ENCODE measurements at places on chromosomes 5 and 9. TPM values are rescaled to one million over a fixed set of nuclear protein-coding genes. Genes with fewer than 3 reads are reported as not detected.

DNA sequence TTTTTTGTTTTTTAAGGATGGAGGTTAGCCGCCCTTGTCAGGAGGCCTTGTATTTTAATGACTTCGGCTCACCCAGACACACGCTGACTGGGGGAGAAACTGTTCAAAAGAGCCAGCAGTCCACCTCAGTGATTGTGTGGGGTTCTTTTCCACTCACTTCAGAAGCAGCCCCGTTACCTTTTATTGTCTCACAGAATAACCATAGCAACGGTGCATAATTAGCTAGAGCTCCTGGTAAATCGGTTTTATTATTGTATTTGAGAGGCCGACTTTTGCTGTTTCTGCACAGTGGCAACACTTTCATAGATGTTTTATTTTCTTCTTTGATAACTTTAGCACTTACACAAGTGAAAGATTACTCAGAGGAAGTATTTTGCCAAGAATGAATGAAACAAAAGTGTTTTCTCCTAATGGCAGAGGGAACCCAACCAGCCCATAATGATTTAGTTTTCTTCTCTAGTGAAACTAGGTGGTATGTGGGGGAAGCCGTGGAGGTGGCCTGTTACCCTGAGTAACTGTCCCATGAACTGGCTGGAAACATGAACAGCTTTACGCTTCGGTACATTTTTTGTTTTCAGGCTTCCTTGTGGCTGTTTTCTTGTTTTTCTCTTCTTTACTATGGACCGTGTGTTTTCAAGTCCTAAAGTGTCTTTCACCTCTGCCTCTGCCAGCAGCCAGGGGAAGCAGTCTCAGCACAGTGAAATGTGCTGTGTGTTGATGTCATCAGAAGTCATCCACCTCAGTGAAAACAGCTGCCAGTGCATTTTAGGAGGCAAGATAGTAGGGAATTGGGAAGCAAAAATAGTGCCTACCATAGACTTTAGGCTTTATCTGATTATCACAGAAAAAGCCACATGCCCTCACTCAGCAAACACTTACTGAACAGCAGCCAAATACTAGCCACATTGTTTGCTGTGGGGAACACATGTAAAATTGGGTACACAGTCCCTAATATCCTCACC, 414.7 kb downstream of the KDM4C start:
- DNase-seq: no peak
- no peaks in the 10 kb centered on the region for H3K4me1 ChIP-seq
- peaks cover 2% of the 10 kb centered on the region for H3K36me3 ChIP-seq
- H3K27me3 ChIP-seq: no peaks in the 10 kb centered on the region
- no peak overlapping the region for H3K4me3 ChIP-seq
- no peak overlapping the region for H3K27ac ChIP-seq

DNA sequence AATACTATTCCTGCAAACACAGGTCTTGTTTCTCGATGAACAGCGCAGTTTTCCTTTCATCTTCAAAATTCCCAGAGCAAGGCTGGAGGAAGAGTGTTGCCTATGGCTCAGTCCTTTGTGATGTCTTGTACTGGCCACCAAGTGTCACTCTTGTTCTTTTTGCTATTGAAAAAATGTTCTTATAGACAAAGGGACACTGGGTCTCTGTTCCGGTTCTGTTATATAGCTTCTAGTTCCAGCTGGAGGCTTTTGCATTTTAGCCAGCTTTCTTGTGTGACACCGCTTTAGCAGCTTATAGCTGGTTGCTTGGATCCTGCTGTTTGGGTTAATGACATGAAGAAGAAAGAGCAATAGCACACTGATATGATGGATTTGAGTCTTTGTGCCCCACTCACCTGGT, 343.7 kb upstream of the KCNN2 start:
- no peak overlapping the region for H3K27ac ChIP-seq
- H3K36me3 ChIP-seq: no peaks in the 10 kb centered on the region
- no peak for DNase-seq
- no peaks in the 10 kb centered on the region for H3K4me1 ChIP-seq
- no peak overlapping the region for H3K4me3 ChIP-seq

GRCh38 chr9:121187636-121188305, 13.9 kb downstream of the RAB14 start:
- no peak overlapping the region for H3K4me3 ChIP-seq
- H3K4me1 ChIP-seq: peaks cover 3% of the 10 kb centered on the region
- H3K27me3 ChIP-seq: no peaks in the 10 kb centered on the region

GRCh38 chr9:134144801-134145200, 8.9 kb downstream of the WDR5 start:
- no peaks in the 10 kb centered on the region for H3K27me3 ChIP-seq
- no peak overlapping the region for H3K4me3 ChIP-seq
- no peak overlapping the region for H3K27ac ChIP-seq
- H3K36me3 ChIP-seq: no peaks in the 10 kb centered on the region
- no peaks in the 10 kb centered on the region for H3K4me1 ChIP-seq

Gene CCDC187
- total RNA-seq: not detected

Gene F12
- total RNA-seq: 0.23 TPM

- H3K27me3 ChIP-seq: no peaks in the 10 kb centered on the region
- no peaks in the 10 kb centered on the region for H3K4me1 ChIP-seq
- H3K4me3 ChIP-seq: no peak overlapping the region
These were observed 127.0 kb upstream of the VLDLR start for GRCh38 chr9:2494562-2494961.

Gene LCN15
- total RNA-seq: not detected

- no peak overlapping the region for H3K4me3 ChIP-seq
- no peaks in the 10 kb centered on the region for H3K36me3 ChIP-seq
- DNase-seq: no peak
- H3K27ac ChIP-seq: no peak overlapping the region
These were observed 547.9 kb downstream of the DTWD2 start for GRCh38 chr5:118440496-118440895.

Gene BARHL1
- total RNA-seq: not detected

Gene NR6A1
- 0.42 TPM for total RNA-seq

DNA sequence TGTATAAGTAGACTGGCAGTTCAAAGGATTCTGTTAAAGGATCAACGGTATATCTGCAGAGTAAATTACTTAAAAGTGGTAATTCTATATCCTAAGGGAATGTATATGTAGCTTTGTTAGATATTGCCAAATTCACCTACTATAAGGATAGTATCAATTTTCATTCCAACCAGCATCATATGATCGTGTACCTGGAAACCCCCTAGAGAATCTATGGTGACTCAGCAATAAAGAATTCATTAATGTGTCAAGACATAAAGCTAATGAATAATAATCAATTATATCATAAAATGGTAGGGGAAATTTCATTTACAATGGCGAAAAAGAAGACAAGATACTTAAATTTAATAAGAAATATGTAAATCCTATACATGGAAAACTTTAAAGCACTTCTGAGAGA, 234.1 kb upstream of the ACTBL2 start:
- no peaks in the 10 kb centered on the region for H3K4me1 ChIP-seq
- no peak overlapping the region for H3K4me3 ChIP-seq
- no peaks in the 10 kb centered on the region for H3K36me3 ChIP-seq
- no peak overlapping the region for H3K27ac ChIP-seq
- H3K27me3 ChIP-seq: no peaks in the 10 kb centered on the region

DNA sequence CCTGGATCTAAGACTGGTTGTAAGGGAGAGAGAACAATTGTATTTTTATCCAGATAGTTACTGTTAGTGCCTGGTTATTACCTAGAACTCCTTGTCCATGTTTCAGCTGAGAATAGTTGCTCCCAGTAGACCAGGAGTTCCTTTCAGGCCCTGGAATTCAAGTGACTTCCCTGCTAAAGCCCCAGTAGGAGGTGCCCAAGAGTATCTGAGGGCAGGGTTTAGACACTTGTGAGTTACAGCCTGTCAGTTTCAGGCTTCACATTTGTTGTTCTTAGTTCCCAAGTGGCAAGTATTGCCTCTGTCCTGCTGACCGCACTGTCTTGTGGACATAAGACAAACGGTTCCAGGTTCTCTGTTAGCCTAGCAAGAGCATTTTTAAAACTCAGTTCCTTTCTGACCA, 743.9 kb upstream of the SEMA6A start:
- H3K4me1 ChIP-seq: no peaks in the 10 kb centered on the region
- no peaks in the 10 kb centered on the region for H3K27me3 ChIP-seq
- no peak overlapping the region for H3K4me3 ChIP-seq
- no peak overlapping the region for H3K27ac ChIP-seq
- no peak for DNase-seq
- H3K36me3 ChIP-seq: no peaks in the 10 kb centered on the region

- DNase-seq: no peak
- H3K27ac ChIP-seq: no peak overlapping the region
- no peaks in the 10 kb centered on the region for H3K27me3 ChIP-seq
- H3K4me3 ChIP-seq: no peak overlapping the region
- no peaks in the 10 kb centered on the region for H3K4me1 ChIP-seq
- H3K36me3 ChIP-seq: no peaks in the 10 kb centered on the region
These were observed 270.5 kb downstream of the DMRT2 start for GRCh38 chr9:1320607-1321195.

Gene TEK
- total RNA-seq: 26.0 TPM

- H3K36me3 ChIP-seq: peaks cover 2% of the 10 kb centered on the region
- H3K4me3 ChIP-seq: no peak overlapping the region
- no peak overlapping the region for H3K27ac ChIP-seq
These were observed 255.9 kb downstream of the SAXO1 start for GRCh38 chr9:18776836-18777820.

Gene PNPLA7
- 10.3 TPM for total RNA-seq

DNA sequence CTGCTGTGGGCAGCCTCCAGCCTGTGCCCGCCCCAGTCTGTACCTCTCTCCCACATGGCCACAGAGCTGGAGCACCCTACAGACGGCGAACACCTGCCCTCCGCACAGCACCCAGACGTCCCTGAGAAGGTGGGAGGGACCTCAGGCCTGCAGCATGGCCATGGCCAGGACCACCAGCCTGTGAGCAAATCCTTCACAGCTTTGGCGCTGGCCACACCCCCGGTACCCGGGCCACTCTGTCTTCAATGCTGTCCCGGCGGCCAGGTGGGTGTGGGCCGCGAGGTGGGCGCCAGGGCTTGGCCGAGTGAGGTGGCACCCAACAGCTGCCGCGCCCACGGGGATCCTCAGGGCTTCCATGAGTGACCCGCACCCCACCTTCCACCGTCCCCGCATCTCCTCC, 18.7 kb downstream of the NOTCH1 start:
- no peaks in the 10 kb centered on the region for H3K36me3 ChIP-seq
- no peak overlapping the region for H3K27ac ChIP-seq
- no peaks in the 10 kb centered on the region for H3K4me1 ChIP-seq
- no peak for DNase-seq
- no peak overlapping the region for H3K4me3 ChIP-seq

- no peak overlapping the region for H3K27ac ChIP-seq
- H3K36me3 ChIP-seq: no peaks in the 10 kb centered on the region
- no peaks in the 10 kb centered on the region for H3K4me1 ChIP-seq
- H3K4me3 ChIP-seq: no peak overlapping the region
- no peaks in the 10 kb centered on the region for H3K27me3 ChIP-seq
- DNase-seq: peak; percentile 65
These were observed 50.5 kb upstream of the RFX3 start for GRCh38 chr9:3576328-3576727.

Gene HAVCR1
- 1.0 TPM for total RNA-seq

Gene GPR151
- 0.10 TPM for total RNA-seq

GRCh38 chr5:65128226-65128625, 353.5 kb downstream of the ADAMTS6 start:
- no peaks in the 10 kb centered on the region for H3K4me1 ChIP-seq
- H3K4me3 ChIP-seq: no peak overlapping the region
- H3K27ac ChIP-seq: no peak overlapping the region
- DNase-seq: no peak
- no peaks in the 10 kb centered on the region for H3K27me3 ChIP-seq

GRCh38 chr9:100581661-100582060, 3.8 kb downstream of the CAVIN4 start:
- no peak overlapping the region for H3K27ac ChIP-seq
- H3K36me3 ChIP-seq: peaks cover 2% of the 10 kb centered on the region
- no peak overlapping the region for H3K4me3 ChIP-seq
- no peaks in the 10 kb centered on the region for H3K27me3 ChIP-seq

Gene LCN10
- total RNA-seq: 13.4 TPM

- H3K36me3 ChIP-seq: no peaks in the 10 kb centered on the region
- DNase-seq: no peak
- no peak overlapping the region for H3K4me3 ChIP-seq
These were observed 153.7 kb upstream of the DAPK1 start for GRCh38 chr9:87343816-87344430.

DNA sequence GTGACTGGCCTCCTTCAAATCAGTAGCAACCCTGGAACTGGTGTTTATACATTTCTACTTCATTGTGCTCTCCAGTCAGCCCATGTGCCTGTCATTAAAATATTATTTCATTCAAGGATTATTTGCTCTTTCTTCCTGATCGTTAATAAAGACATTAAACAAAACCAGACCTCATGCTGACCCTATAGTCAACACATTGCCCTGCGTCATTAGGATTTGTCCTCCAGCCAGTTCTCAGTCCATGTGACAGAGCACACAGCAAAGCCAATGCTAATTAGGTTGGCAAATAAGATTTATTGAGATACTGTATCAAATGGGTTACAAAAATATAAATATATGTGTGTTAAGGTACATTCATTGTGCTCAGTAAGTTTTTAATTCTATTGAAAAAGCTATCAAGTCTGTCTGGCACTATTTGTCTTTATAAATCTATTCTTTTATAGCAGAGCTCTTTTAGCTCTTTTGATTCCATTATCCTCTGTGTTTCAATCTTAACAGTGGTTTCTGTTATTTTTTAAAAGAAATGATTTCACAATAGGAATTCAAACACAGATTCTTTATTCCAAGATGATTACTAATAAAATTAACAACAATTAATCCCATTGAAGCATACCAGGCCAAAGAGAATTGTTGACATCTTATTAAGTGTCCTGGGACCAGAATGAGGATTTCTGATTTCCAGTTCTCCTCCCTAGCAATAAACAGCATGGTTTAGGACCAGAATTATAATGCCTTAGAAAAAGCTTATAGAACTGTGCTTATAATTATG, 209.4 kb upstream of the RGMB start:
- no peak overlapping the region for H3K4me3 ChIP-seq
- DNase-seq: no peak

GRCh38 chr5:36756848-36757247, 119.7 kb upstream of the NIPBL start:
- no peak for DNase-seq
- H3K4me3 ChIP-seq: no peak overlapping the region
- H3K27ac ChIP-seq: no peak overlapping the region
- no peaks in the 10 kb centered on the region for H3K36me3 ChIP-seq

DNA sequence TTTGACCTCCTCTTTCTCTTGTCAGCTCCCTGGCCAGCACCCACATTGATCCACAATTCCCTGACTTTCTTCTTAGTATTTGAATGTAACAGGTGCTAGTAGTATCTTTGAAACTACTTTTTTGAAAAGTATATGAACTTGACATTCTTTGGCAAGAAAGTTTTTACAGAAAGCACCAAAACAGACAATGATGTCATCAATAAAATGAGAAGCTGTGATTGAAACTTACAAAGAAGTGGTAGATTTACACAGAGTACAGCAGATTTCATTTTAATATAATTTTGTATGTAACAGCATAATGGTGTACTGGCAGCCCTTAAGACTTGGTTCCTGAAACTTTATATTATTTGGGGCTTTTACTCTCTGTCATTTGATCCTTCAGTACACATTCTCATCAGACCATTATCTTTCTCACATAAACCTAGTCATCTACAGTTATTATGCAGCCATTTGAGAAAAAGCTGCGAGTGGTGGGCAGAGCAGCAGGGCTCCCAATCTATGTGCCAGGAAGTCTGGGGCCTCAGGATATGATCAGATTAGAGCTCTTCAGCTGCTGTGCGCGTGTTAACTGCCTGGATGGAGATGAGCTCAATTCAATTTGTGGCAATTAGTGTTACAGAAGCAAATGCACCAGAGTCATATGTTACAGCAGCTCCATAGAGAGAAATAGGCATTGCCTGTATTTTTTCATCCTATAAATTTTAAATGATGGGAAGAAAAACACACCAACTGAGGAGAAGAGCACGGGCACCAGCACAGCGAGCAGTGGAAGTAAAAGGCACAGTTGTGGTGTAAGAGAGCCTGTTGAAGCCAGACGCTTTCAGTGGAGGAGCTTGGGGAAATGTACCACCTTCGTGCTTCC, 126.1 kb downstream of the STARD4 start:
- no peak overlapping the region for H3K27ac ChIP-seq
- no peak overlapping the region for H3K4me3 ChIP-seq

Gene ADAMTSL1
- total RNA-seq: 54.2 TPM

Gene WNK2
- 3.6 TPM for total RNA-seq

Data from aorta (tissue), 5 donors.